ENCODE measurements at places on chromosomes 1 and 21. TPM values are rescaled to one million over a fixed set of nuclear protein-coding genes. Genes with fewer than 3 reads are reported as not detected.

DNA sequence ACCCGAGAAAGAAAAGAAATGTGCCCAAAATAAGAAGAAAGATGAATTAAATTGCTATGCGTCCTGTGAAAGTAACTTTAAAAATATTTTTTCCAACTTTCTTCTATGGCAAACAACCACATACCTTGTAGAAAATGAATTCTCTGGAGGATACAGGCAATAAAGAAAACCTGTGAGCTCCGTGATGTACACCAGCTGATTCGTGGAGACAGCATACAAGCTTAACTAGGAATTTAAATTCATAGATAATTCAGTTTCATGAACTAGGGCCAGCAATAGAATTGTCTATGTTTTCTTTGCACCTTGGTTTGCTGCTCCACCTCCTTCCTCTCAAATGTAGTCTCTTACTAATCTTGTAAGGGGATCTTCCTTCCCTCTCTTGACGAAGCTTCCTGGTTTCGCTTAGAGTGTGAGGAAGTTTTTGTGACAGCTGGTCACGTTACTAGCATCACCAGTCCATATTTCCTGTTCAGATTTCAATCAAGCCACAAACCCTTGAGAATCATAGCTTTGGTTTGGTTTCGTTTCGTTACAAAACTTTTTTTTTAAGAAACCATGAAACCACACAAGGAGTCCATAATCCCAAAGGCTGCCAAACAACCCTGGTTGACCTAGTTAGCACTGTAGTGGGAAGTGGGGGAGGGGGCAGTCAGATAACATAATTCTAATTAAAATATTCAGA is 35.8 kb downstream of the GREM2 start:
- peak; percentile 4 for DNase-seq

GRCh38 chr1:32989160-32990050 is 24.8 kb upstream of the RNF19B start:
- peak; percentile 64 for DNase-seq

- no peak for DNase-seq
Observed at GRCh38 chr1:186659890-186660341, 20.3 kb downstream of the PTGS2 start.

The FAM163A gene
- not detected for total RNA-seq

DNA sequence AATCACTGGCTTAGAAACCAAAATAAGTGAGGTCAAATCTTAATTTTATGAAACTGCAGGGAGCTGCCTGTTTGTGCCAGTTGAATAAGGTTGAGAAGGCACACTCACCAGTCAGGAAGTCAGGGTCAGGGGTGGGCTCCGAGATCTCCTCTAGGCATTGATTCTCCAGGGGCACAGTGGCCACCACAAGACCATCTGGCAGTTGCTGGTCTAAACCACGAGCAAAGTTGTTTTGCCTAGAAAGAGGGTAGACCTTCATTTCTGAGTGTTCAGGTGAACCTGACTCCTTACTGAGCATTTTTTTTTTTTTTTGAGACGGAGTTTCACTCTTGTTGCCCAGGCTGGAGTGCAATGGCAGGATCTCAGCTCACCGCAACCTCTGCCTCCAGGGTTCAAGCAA is 220.7 kb downstream of the ASTN1 start:
- DNase-seq, result no peak

The ISG20L2 gene
- total RNA-seq, result 46.2 TPM

The NPPA gene
- not detected for total RNA-seq

DNA sequence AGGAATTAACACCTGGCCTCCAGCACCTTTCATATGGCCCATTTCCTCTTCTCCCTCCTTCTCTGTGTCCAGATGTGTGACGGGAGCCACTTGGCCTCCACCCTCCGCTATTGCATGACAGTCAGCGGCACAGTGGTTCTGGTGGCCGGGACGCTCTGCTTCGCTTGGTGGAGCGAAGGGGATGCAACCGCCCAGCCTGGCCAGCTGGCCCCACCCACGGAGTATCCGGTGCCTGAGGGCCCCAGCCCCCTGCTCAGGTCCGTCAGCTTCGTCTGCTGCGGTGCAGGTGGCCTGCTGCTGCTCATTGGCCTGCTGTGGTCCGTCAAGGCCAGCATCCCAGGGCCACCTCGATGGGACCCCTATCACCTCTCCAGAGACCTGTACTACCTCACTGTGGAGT is 5.6 kb downstream of the TMEM61 start:
- peak; percentile 41 for DNase-seq

GRCh38 chr1:174916846-174917245 is 82.9 kb upstream of the CACYBP start:
- no peak for DNase-seq

DNA sequence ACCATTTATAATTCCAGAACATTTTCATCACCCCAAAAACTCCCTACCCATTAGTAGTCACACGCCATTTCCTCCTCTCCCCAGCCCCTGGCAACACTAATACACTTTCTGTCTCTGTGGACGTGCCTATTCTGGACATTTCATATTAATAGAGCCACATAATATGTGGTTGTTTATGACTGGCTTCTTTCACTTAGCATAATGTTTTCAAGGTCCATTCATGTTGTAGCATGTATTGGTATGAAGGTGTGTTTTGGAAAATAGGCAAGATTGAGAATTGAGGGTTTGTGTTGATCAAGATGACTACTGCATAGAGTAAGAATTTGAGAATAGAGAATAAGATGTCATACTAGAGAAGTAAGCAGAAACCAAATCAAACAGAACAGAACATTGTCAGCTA is 67.5 kb downstream of the ZFYVE9 start:
- DNase-seq, result no peak

- DNase-seq, result no peak
Observed at GRCh38 chr1:8031176-8031785, 5.2 kb upstream of the ERRFI1 start.

DNA sequence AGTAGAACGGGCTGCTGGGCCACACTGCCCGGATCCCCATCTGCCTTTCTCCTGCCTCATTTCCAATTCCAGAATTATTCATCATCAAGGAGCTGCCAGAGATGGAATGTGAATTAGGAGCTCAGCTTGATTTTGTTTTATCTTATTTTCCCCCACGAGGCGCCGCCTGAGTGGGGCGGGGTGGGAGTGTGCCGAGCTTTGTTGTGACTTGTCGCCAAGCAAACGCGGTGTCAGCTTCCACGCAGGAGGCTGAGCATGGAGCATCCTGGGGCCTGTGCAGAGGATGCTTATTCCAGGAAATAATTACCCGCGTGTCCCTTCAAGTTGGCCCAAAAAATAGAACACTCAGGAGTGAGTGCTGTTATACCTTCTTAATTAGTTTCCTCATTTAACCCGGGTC is 91.2 kb downstream of the HMGB4 start:
- DNase-seq, result no peak

Measured in activated naive CD4-positive, alpha-beta T cell treated with anti-CD3 and anti-CD28 coated beads, Interleukin-2, amount 50 U/mL, for 72 hours (primary cell).